Renal pelvis (tissue), 12 donors: ENCODE measurements at places on chromosomes 1 and 21. TPM values are rescaled to one million over a fixed set of nuclear protein-coding genes. Genes with fewer than 3 reads are reported as not detected.

KIF26B gene
- 29.9 TPM for polyA plus RNA-seq

LIX1L gene
- 22.0 TPM for polyA plus RNA-seq

TMEM82 gene
- polyA plus RNA-seq: 5.2 TPM

CBS gene
- polyA plus RNA-seq: 56.1 TPM

ORC1 gene
- polyA plus RNA-seq: 8.6 TPM

MYOG gene
- polyA plus RNA-seq: 0.34 TPM

RNF223 gene
- 0.56 TPM for polyA plus RNA-seq

CHTOP gene
- 145 TPM for polyA plus RNA-seq

SPRR1A gene
- polyA plus RNA-seq: not detected

KCNH1 gene
- 0.35 TPM for polyA plus RNA-seq

PRDM15 gene
- polyA plus RNA-seq: 6.8 TPM

FMO4 gene
- polyA plus RNA-seq: 26.0 TPM

TDRD5 gene
- 5.5 TPM for polyA plus RNA-seq

DYNLT4 gene
- polyA plus RNA-seq: 0.42 TPM

S100A3 gene
- not detected for polyA plus RNA-seq

PPOX gene
- 57.3 TPM for polyA plus RNA-seq

PRR9 gene
- polyA plus RNA-seq: not detected

DHX9 gene
- polyA plus RNA-seq: 288 TPM

GRIK3 gene
- polyA plus RNA-seq: 3.2 TPM

SLC22A15 gene
- 4.8 TPM for polyA plus RNA-seq

IFT25 gene
- polyA plus RNA-seq: 42.1 TPM

PRAMEF1 gene
- polyA plus RNA-seq: not detected

PADI2 gene
- polyA plus RNA-seq: 2.6 TPM

CR1L gene
- 2.0 TPM for polyA plus RNA-seq

PROX1 gene
- polyA plus RNA-seq: 6.0 TPM

TRIM17 gene
- 14.4 TPM for polyA plus RNA-seq

FCER1G gene
- polyA plus RNA-seq: 13.9 TPM

SMPDL3B gene
- 17.5 TPM for polyA plus RNA-seq

SMIM1 gene
- 28.5 TPM for polyA plus RNA-seq

ITLN1 gene
- 2.7 TPM for polyA plus RNA-seq

ZNF697 gene
- polyA plus RNA-seq: 20.7 TPM

MPL gene
- 0.42 TPM for polyA plus RNA-seq

TCHH gene
- polyA plus RNA-seq: 0.03 TPM

AQP10 gene
- polyA plus RNA-seq: 0.13 TPM

PLPPR4 gene
- polyA plus RNA-seq: 2.0 TPM

LRRC39 gene
- 1.6 TPM for polyA plus RNA-seq

PHC2 gene
- 103 TPM for polyA plus RNA-seq
